BE2C (cell line): ENCODE measurements at places on chromosomes 5 and 9.
A peak's percentile ranks its signal among the peaks of the same experiment; 100 is the strongest.

GRCh38 chr5:54766748-54767147 is 218.6 kb downstream of the ESM1 start:
- no peak for DNase-seq

DNA sequence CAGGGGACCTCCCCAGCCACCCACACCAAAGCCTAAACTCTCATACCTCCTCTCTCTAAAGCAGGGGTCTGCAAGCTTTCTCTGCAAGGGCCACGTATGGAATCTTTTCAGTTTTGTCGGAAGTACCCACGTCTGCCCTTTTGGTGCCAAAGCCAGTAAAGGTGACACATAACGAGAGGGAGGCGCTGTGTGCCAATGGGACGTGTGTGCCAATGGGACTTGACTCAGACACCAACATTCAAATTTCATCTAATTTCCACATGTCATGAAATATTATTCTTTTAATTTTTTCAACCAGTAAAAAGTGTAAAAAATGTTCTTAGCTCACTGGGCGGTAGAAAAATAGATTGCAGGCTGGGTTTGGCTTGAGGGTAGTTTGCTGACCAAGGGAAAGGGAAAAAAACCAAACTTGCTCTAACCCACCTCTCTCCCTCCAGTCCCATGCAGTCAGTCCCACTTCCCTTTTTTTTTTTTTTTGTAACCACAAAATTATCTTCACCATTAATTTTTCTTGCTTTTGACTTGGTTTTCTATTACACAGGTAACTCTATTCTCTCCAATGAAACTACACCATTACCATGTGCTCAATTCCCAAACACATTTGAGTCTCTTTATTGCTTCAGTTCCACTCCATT is 25.5 kb downstream of the OR2V1 start:
- no peak for DNase-seq

DNA sequence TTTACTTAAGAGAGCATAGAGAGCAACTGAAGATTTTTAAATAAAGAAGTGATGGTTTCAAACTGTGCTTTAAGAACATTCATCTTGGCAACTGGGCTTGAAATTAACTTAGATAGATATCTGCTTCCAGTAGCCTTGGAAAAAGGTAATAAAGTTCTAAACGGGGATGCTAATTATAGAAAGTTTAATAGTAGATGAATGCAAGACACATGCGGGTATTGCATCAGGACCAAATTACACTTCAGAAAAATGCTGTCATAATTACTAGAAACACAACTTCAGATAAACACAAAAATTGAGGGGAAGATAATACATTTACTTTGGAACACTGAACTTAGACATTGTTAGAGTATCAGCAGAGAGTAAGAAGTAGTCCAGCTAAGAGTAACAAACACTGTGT is 227.7 kb upstream of the SNX2 start:
- DNase-seq = no peak

DNA sequence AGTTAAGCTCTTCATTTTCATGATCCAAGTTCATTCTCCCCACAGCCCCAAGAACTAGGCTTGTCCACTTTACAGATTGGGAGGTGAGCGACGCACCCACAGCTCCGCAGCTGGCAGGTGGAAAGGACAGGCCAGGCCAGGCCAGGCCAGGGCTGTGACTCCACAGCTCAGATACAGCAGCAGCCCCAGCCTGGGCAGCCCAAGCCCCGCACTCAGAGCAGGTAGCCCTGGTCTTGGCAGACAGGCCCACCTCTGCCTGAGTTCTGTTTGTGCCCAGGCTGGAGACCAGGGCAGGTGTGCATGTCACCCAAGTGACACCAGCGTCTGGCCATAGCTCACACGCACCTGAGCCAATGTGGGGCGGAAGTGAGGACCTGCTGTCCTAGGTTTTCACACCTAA is 124.7 kb downstream of the WNK2 start:
- no peak for DNase-seq

DNA sequence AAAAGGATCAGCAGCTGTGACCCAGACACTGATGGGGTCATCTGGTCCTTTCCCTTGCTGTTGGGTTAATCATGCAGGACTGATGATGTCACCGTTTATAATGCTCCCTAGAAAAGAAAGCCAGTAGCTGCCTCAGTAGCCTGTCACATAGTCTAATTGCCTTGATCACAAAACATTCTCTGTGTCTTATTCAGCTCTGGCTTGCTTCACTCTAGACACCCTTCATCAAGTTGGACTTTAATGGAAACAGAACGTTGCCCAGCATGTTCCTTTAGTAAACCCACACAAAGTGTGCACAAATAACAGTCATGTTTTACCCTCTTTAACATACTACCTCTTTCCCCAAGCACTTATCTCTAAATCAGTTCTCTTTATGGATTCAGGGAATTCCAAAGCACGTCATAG is 170.8 kb downstream of the SGCD start:
- no peak for DNase-seq

DNA sequence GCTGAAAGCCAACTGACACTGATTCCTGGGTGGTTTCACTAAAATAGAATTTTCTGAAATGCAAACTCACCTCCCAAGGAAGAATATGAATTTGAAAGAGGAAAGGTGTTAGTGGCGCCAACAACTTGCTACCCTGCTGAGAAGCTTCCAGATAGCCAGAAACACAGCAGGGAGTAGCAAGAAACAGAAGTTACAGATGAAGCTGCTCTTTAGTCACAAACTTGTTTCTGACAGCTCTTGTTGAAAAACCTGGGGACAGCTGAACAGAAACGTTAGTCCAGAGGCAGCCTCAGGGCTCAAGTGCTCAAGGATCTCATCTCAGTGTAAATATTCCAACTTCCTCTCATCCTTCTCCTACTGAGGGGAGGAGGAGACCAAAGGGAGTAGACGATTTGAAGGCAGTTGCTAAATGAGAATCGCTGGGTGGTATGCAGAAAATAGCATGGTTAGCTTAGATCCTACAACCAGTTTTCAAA is 184.1 kb downstream of the PDE4D start:
- no peak for DNase-seq

GRCh38 chr5:163631856-163632255 is 126.4 kb downstream of the MAT2B start:
- DNase-seq = no peak

- DNase-seq = no peak
These were observed 16.9 kb upstream of the FBP1 start for GRCh38 chr9:94656200-94656599.

DNA sequence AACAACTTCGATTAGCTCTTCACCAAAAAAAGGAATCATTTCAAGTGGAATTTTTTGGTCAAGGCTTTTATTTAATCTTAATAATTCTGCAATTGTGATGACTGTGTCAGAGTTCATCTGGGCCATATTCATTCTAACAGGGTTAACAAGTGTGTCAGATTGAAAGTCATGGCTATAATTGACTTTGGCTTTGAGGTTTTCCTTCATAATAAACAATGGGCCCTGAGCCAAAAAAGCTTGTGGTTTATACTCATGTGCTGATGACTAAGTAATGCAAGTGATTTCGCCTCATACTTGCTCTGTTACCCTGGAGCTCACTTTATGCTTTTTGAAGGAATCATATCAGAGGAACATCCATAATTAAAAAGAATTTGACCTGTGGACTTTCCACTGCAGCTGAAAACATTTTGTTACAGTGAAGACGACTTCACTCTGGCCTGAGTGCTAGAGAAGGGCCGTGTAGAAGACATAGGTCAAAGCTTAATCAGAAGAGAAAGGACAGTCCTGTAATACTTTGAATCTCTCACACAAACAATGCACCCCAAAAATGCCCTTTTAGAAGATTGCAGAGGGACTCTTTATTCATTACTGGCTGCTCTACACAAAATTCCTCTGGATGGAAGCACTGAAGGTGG is 101.7 kb downstream of the GDNF start:
- DNase-seq = peak; percentile 27

- DNase-seq = peak; percentile 64
These were observed 57.7 kb downstream of the LMX1B start for GRCh38 chr9:126671381-126671831.

- no peak for DNase-seq
These were observed 287.3 kb downstream of the EFNA5 start for GRCh38 chr5:107383414-107383813.

DNA sequence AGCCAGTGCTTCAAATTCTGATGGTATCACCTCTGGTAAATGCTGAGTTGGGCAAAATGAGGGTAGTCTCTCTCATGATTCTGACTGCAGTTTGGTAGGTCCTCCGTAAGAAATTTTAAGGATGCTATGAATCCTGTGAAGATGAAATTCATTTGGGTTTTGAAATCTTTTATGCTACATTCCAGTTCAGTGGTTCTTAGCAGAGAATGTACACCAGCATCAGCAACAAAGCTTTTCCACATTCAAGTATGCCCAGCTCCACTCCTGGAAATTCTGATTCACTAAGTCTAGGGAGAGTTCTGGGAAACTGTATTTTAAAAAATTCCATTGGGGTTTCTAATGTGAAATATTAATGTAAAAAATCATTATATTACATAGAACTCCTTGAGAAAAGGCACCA is 33.6 kb upstream of the ACOT12 start:
- DNase-seq = no peak

- peak; percentile 47 for DNase-seq
These were observed 579 bp upstream of the ASTN2 start for GRCh38 chr9:117415358-117415914.

DNA sequence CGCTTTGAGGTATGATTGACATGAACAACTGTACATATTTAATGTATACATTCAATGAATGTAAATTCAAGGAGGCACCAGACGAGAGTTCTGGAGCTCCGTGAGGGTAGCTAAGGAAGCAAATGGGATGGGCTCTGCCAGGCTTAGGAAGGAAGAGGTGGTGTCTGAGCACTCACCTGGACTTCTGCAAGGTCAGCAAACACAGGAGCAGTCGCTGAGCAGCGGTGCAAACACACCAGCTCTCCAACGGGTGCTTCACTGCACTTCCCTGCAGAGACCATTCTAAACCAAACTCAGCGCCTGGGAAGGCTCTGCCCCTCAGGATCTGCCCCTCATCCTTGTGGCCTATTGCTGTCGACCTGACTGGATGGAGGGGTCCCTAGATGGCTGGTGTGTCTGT is 101.5 kb downstream of the COL23A1 start:
- no peak for DNase-seq

DNA sequence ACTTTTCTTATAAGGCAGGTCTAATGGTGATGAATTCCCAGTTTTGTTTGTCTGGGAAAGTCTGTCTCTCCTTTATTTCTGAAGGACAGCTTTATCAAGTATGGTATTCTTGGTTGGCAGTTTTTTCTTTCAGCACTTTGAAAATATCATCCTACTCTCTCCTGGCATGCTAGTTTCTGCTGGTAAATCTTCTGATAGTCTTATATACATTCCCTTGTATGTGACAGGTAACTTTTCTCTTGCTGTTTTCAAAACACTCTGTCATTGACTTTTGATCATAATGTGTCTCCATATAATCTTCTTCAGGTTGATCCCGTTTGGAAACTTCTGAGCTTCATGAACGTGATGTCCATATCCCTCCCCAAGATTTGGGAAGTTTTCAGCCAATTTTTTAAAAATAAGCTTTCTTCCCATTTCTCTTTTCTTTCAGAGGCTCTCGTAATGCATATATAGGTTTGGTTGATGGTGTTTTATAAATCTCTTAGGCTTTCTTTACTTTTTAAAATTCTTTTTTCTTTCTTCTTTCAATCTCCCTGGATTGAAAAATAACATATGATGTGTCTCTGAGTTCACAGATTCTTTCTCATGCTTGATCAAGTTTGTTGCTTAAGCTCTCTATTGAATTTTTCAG is 22.5 kb upstream of the GRAMD2B start:
- DNase-seq = no peak

- DNase-seq = peak; percentile 84
These were observed 17.4 kb upstream of the GPR151 start for GRCh38 chr5:146533260-146533857.

DNA sequence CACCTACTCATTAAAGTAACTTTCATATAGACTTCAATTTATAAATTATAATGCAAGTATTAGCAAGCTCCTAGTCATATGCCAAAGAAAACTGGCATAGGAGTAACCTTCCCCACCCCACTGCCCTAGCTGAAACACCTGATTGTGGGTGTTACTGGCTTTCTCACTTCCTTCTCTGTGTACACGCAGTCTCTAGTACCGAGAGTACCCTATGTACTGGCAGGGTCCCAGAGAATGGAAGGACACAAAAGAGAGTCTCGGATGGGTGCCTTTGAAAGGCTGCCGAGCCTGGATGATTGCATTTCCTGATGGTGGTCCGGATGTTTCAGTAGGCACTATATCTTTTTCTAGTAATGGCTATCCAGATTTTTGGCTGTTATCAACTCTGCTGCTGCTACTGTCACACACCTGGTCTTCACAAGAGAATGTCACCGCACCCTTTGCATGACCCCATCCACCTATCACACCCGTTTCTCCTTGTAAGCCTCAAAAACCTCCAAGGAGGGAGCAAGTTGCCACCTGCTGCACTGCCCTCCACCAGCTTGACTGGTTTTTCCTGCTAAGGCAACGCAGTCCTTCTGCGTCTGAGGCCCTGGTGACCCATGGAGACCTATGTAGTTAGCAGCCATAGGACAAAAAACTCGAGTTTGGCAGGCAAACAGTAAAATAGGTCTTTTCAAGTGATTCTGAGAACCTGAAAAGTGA is 53.8 kb upstream of the CLINT1 start:
- no peak for DNase-seq

- DNase-seq = no peak
These were observed 175.9 kb downstream of the KIF4B start for GRCh38 chr5:155189476-155189875.

DNA sequence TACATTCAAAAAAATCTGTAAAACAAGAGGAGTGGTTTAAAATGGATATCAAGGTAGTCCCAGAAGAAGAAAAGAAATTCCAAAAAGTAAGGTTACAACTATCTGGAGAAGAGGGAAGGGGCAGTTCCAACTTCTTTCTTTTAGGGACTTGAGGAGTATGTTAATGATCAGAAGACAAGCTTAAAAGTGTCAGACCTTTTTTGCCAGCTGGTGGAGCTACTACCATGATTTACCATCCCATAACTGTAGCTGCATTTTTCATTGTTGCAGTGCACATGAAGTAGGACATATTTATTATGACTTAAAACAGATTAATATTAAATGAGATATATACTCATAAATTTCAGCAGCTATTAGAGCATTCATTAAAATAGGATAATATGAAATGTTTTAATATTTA is 158.5 kb upstream of the RGS7BP start:
- no peak for DNase-seq

- peak; percentile 39 for DNase-seq
These were observed 448.2 kb downstream of the GADD45G start for GRCh38 chr9:90053027-90053426.

GRCh38 chr5:75059912-75060545 is 7.7 kb upstream of the GCNT4 start:
- no peak for DNase-seq

GRCh38 chr9:21294904-21295538 is 10.1 kb downstream of the IFNA5 start:
- DNase-seq = no peak

- DNase-seq = no peak
These were observed 404.8 kb downstream of the MAT2B start for GRCh38 chr5:163910226-163910625.

DNA sequence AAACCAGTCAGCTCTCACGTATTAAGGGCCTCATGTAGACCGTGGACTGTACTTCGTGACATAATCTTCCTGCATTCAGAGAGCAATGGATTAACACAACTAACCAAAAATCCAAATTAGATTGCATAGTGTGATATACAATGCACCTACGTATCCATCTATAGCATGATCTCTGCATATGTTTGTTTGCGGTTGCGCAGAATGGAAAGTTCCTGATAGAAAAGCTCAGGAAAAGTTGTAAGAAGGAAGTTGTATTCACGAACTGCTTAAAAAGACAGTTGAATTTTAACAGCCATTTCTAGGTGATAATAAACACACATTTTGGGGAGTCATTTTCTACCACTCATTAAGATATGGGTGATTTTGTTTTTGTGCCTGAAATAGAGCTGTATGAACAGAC is 869.0 kb downstream of the TLE4 start:
- DNase-seq = no peak

GRCh38 chr9:91055845-91056244 is 254.2 kb downstream of the SYK start:
- no peak for DNase-seq
